NCI-H510A (cell line): ENCODE measurements at places on chromosomes 12 and 14.

DNA sequence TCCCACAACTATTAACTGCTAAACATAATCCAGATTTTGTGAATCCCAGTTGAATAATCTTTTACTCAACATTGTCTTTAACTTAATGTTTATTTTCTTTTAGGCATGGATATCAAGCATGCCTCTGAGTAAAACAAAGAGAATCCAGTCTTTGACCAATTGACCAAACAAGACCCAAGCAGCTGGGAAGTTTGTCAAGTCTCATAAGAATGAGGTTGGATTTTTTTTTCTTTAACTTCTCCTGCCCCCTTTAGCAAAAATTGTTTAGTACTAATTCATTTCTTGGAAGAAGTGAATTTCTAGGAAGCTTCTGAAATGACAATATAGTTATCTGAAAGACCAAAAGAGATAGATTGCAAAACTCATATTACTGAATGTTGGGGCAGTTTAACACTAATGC is 89.9 kb downstream of the OTOGL start:
- no peak for DNase-seq

GRCh38 chr14:50615056-50615455 is 53.0 kb downstream of the SAV1 start:
- no peak for DNase-seq

GRCh38 chr14:105228562-105228961 is 19.8 kb upstream of the BTBD6 start:
- no peak for DNase-seq

DNA sequence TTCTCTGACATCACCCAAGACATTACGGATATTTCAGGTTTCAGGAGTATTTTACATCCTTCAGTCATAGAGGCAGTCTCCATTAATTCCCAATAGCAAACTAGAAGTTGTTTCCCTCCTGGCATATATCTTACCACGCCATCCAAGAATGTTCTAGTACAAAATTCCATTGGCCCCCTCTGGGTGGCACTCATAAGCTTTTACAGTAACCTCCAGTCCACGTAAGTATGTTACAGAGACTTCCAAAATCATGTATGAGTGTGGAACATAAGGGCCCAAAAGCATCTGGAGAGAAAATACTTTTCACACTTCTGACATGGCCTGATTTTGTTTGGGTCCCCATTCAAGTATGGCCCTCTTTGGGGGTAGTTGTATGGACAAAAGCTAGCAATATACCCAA is 58.1 kb upstream of the DHRS4 start:
- no peak for DNase-seq

GRCh38 chr12:74775276-74775675 is 237.6 kb downstream of the ATXN7L3B start:
- no peak for DNase-seq

- DNase-seq = no peak
Observed at GRCh38 chr12:105888696-105889095, 250.1 kb downstream of the NUAK1 start.
